ENCODE measurements at places on chromosomes 3 and 15. TPM values are rescaled to one million over a fixed set of nuclear protein-coding genes. Genes with fewer than 3 reads are reported as not detected.

ACAN gene
- total RNA-seq: 1.5 TPM

CKMT1A gene
- 0.45 TPM for total RNA-seq

PP2D1 gene
- total RNA-seq: not detected

CHDH gene
- not detected for total RNA-seq

NXPE3 gene
- 5.7 TPM for total RNA-seq

ZIC1 gene
- 5.5 TPM for total RNA-seq

KCNMB2 gene
- not detected for total RNA-seq

EPHB1 gene
- 1.6 TPM for total RNA-seq

ARPIN gene
- total RNA-seq: 12.8 TPM

XPC gene
- total RNA-seq: 38.8 TPM

HCN4 gene
- total RNA-seq: not detected

PPP1R14D gene
- total RNA-seq: not detected

DZIP1L gene
- 18.1 TPM for total RNA-seq

RAB6B gene
- 0.41 TPM for total RNA-seq

GOLGA8O gene
- 0.32 TPM for total RNA-seq

ATP8B4 gene
- total RNA-seq: 0.04 TPM

ELL3 gene
- total RNA-seq: 1.2 TPM

SEMA6D gene
- 0.64 TPM for total RNA-seq

NR2E3 gene
- 0.19 TPM for total RNA-seq

OIP5 gene
- 19.5 TPM for total RNA-seq

CLRN1 gene
- not detected for total RNA-seq

OXTR gene
- 1.1 TPM for total RNA-seq

FAM43A gene
- total RNA-seq: 26.0 TPM

HTR3E gene
- not detected for total RNA-seq

PTH1R gene
- total RNA-seq: 0.23 TPM

PEX5L gene
- 0.48 TPM for total RNA-seq

NRROS gene
- 1.4 TPM for total RNA-seq

ZMYND10 gene
- 1.9 TPM for total RNA-seq

ERICH6 gene
- total RNA-seq: not detected

SLC27A2 gene
- 0.34 TPM for total RNA-seq

ZNF592 gene
- total RNA-seq: 11.2 TPM

SNX22 gene
- total RNA-seq: 1.9 TPM

CCDC33 gene
- total RNA-seq: 1.5 TPM

NGLY1 gene
- total RNA-seq: 36.8 TPM

SLC30A4 gene
- total RNA-seq: 1.8 TPM

VILL gene
- 2.0 TPM for total RNA-seq

FBN1 gene
- total RNA-seq: 18.1 TPM

LRRK1 gene
- 8.4 TPM for total RNA-seq

PRR20G gene
- not detected for total RNA-seq

DAZL gene
- not detected for total RNA-seq

EPHB3 gene
- 6.7 TPM for total RNA-seq

GPR171 gene
- total RNA-seq: not detected

MRAS gene
- total RNA-seq: 6.8 TPM

FILIP1L gene
- total RNA-seq: not detected

IQCF5 gene
- total RNA-seq: not detected

SOX14 gene
- total RNA-seq: not detected

GOLGA6D gene
- total RNA-seq: not detected

STRIT1 gene
- not detected for total RNA-seq

NOX5 gene
- total RNA-seq: 0.11 TPM

CADPS gene
- 0.03 TPM for total RNA-seq

ZNF662 gene
- not detected for total RNA-seq

TRIM42 gene
- total RNA-seq: not detected

RABL3 gene
- 8.6 TPM for total RNA-seq

SLC12A8 gene
- total RNA-seq: 1.2 TPM
